ENCODE measurements at places on chromosomes 12 and 14.

- DNase-seq = no peak
Measured at GRCh38 chr12:29164477-29165393, 15.7 kb downstream of the FAR2 start.

DNA sequence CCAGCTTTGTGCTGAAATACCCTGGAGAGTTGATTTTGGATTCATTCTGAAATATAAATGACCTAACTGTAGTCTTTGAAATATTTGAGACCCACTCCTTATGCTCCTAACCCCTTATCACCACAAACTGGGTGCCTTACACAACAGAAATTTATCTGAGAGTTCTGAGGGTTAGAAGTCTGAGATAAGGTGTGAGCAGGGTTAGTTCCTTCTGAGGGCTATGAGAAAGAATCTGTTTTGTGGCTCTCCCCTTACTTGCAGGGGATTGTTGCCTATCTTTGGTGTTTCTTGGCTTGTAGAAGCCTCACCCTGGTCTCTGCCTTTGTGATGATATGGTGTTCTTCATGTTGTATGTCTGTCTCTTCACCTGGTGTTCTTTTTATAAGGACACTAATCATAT lies 91.7 kb downstream of the DERA start:
- no peak for DNase-seq

GRCh38 chr14:91324606-91325575 lies 80.4 kb upstream of the GPR68 start:
- no peak for DNase-seq

- no peak for DNase-seq
Measured at GRCh38 chr12:109626378-109627115, 53.0 kb downstream of the MVK start.

DNA sequence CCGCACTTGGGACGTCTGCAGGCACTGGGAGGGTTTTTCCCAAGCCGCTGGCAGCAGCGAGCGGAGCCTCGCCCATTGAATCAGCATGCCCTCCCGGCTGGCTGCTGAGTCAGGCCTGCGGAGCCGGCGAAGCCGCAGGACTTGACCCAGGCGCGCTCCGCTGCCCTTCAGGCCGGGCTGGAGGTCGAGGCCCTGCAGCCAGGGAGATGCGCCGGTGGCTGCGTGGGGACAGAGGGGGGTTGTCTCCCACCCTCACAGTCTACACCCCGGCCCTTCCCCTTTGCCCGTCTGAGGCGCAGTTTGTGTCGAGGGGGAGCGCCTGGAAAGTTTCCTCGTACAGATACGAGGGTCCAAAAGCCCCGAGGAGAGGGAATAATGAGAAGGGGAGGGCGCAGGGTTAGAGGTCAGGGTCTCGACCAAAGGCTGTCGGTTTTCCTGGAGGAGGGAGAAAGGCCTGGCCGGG lies 759 bp upstream of the KLC1 start:
- DNase-seq = peak; percentile 83

- DNase-seq = no peak
Measured at GRCh38 chr12:5643266-5643665, 211.4 kb downstream of the NTF3 start.

GRCh38 chr14:31435276-31435675 lies 14.9 kb upstream of the HEATR5A start:
- DNase-seq = no peak

GRCh38 chr12:75120311-75120711 lies 89.3 kb downstream of the KCNC2 start:
- no peak for DNase-seq

DNA sequence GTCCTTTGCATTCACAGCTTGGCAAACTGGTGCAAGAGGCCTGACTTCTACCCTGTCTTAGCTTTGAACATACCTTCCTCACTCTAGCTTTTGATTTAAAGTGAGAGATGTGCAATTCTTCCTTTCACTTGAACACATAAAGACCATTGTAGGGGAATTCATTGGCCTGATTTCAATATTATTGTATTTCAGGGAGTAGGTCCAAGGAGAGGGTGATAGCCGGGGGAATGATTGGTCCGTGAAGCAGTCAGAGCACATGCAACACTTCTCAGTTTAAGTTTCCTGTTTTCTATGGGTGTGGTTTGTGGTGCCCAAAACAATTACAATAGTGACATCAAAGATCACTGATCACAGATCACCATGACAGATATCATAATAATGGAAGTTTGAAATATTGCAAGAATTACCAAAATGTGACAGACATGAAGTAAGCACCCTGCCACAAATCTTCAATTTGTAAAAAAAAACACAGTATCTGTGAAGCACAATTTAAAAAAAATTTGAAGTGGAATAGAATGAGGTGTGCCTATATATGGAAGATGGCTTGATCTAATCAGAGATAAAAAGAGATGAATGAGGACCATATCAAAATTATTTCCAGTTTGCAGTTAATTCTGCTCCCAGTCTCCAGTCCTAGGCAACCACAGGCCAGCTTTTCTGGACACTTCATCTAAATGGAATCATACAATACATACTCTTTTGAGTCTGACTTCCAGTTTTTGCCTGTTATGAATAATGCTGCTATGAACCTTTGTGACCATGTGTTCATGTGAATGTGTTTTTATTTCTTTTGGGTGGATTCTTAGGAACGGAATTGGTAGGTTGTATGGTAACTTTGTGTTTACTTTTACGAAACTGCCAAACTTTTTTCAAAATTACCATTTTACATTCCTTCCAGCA lies 23.2 kb downstream of the BORCS5 start:
- no peak for DNase-seq

DNA sequence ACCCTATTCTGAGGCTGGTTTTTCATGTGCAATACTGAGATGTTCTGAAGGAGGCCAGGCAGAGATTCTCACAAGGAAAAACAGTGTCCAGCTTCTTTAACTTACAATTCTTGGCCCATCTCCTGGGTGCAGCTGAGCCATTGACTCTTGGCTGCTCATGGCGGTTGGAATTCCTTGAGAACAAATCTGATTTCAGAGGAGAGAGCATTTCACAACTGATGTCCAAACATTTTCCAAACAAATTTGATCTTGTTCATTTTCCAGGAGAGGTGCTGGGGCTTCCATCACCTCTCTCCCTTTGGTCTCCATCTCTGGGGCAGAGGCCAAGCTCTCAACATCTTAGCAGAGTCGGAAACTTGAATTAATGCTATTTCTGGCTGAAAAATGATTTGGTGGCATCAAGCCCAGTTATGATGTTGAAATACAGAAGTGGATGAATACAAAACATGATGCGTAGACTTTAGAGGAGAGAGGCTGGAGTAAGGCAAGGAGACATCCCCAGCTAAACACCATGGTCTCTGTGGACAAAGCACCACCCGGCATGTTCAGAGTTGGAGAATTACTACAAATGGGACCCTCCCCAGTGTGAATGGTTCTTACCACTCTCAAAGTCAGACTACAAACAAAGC lies 593.0 kb downstream of the VRK1 start:
- DNase-seq = no peak

- DNase-seq = no peak
Measured at GRCh38 chr12:102526656-102527055, 46.3 kb upstream of the IGF1 start.

DNA sequence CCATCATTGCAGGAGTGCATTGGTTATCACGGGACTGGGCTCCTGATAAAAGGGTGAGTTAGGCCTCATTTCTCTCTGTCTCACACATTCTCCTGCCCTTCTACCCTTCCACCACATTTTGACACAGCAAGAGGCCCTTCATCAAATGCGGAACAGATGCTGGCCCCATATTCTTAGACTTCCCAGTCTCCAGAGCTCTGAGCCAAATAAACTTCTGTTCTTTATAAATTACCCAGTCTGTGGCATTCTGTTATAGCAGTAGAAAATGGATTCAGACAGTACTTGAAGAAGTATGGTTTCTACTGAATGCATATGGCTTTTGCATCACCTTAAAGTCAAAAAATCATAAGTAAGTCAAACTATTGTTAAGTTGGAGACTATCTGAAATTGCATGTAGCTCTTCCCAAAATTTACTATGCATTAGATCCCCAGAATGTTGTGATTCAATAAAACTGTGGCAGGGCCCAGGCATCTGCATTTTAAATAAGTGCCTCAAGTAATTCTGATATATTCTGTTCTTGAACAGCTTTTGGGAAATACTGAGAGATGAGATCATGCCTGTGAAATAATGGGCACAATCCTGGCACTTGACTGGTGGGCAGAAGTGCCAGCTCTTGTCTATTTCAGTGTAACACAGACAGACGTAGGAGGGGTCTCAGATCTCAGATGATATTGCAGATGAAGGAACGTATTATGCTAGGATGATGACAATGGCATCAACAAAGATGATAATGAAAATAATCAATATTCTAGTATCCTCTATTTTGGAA lies 68.2 kb downstream of the E2F7 start:
- DNase-seq = no peak

- no peak for DNase-seq
Measured at GRCh38 chr12:4701395-4702190, 18.6 kb upstream of the GALNT8 start.

- DNase-seq = no peak
Measured at GRCh38 chr12:5068126-5068525, 24.4 kb downstream of the KCNA5 start.

DNA sequence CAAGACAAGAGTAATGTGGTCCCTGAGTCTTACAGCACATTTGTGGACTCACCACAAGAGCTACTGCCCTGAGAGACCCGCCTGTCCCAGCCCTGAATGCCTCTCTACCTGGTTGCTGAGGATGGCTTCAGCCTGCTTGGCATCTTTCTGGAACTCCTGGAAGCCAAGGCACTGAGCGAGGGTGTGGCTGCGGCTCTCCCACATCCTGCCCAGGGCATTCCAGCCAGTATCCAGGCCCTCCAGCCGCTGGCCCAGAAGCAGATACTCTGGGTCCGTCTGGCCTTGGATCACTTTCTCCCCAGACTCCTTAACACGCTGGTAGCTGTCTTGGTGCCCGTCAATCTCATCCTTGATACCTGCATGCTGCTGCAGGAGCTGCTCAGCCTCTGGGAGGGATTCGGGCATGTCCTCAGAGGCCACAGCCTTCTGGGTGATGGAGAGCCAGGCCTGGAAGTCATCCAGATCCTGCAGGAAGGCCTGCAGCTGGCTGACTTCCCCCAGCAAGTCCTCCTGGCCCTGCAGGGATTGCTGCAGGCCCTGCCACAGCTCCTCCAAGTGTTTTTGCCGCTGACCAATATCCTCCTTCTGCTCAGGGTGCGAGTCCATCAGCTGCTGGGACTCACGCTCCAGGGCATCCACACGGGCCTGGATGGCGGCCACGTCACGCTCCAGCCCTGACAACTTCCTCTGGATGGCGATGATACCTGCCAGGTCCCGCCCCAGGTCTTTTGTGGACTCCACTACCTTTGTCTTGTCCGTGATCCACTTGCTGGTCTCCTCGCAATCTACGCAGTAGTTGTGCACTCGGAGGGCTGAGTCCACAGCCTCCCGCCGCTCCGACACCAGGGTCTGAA lies 82.3 kb downstream of the PLEKHG3 start:
- no peak for DNase-seq

GRCh38 chr12:38771871-38772270 lies 133.5 kb downstream of the CPNE8 start:
- DNase-seq = no peak

DNA sequence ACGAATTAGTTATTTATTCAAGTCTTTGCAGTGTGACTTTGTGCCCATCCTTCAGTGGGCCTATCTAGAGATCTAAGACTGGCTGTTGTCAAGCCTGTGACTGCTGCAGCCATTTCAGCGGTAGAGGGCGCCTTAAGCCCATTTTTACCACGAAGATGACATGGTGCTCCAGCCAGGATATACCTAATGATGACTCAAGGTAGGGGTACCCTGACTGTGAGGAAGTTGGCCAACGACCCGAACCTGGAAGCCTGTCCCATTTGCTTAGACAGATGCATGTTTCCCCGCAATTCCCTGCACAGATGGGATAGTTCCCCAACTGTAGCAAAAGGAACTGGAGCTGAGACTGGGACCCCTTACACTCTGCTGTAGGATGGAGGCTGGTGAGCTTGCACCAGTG lies 41.3 kb downstream of the RAB3IP start:
- peak; percentile 30 for DNase-seq

GRCh38 chr12:52618866-52619265 lies 507 bp upstream of the KRT73 start:
- no peak for DNase-seq

DNA sequence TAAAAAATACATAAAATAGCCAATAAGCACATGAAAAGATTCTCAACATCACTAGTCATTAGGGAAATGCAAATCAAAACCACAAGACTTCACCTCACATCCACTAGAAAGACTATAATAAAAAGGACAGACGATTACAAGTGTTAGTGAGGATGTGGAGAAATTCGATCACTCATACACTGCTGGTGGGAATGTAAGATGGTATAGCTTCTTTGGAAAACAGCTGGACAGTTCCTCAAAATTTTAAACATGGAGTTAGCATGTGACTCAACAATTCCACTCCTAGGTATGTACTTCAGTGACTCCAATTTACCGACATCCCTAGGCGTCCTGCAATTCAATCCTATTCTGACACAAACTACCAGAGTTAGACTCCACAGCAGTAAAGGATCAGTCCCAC lies 13.7 kb downstream of the TRIM9 start:
- no peak for DNase-seq

GRCh38 chr12:55839345-55840140 lies 3.2 kb downstream of the MMP19 start:
- DNase-seq = no peak

- DNase-seq = no peak
Measured at GRCh38 chr12:49108958-49109404, 1.7 kb downstream of the LMBR1L start.

GRCh38 chr12:24285448-24285847 lies 336.0 kb upstream of the SOX5 start:
- no peak for DNase-seq

DNA sequence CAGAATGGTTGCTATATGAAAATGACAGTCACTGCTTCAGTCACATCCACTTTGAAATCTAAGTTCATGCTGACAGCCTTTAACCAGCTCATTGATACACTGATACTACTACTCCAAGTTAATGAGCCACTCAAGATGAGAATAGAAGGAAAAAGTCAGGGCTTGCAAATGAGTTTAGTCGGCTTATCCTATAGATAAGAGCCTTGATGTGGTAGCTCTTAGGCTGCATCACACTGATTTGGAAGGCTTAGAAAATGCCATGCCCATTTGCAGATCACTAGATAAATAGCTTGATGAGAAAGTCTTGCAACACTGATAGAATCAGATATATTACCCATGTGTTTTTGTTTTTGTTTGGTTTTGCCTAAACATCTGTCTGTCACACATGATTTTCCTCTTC lies 251.4 kb upstream of the ATXN7L3B start:
- DNase-seq = no peak

GRCh38 chr14:102238131-102238530 lies 66.8 kb downstream of the MOK start:
- DNase-seq = no peak

- DNase-seq = peak; percentile 46
Measured at GRCh38 chr12:13165617-13166041, 30.9 kb upstream of the EMP1 start.

GRCh38 chr12:109618082-109618481 lies 44.5 kb downstream of the MVK start:
- DNase-seq = no peak

- no peak for DNase-seq
Measured at GRCh38 chr14:66939409-66939808, 249.8 kb upstream of the GARIN2 start.

GRCh38 chr12:2378835-2379330 lies 326.1 kb downstream of the CACNA1C start:
- no peak for DNase-seq

- no peak for DNase-seq
Measured at GRCh38 chr14:70964492-70964891, 57.2 kb downstream of the PCNX1 start.

Measured in A549 (cell line).